KG1 (cell line): ENCODE measurements at places on chromosomes 3 and 15.

DNA sequence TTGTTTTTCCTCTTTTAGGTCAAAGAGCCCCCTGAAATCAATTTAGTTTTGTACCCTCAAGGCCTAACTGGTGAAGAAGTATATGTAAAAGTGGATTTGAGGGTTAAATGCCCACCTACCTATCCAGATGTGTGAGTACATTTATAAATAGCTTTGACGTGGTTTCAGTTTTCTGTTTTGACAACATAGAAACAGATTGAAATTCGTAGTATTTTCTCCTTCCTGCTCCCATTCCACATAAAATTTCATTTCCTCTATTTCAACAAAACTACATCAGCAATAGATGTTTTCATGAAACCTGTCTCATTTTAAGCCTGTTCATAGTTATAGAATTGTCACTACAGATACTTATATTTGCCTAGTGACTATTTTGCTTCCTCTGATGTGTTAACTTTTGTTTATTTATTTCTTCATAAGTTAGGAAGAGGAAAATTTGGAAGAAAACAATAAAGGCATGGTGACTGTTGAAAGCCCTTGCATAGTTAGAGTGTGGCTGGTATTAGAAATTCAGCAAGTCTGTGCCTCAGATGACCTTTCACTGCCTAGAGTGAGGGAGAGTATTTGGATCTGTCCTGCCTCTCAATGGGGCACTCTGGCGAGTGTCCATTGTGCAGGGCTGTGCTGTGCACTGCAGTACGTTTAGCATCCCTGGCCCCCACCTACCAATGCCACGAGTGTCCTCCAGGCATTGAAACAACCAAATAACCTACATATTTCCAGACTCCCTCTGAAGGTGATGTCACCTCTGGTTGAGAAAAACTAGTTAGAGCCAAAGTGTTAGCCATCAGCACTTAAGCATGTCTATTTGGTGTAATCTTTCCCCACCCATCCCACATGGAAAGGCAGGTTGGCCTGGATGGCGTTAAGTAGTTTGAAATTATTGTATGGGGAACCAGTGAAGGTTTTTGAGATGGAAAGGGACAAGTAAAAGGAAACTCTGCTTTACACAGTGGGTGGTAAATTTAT, 5.9 kb downstream of the EIF2AK4 start:
- DNase-seq: no peak

GRCh38 chr3:120928991-120929390, 21.0 kb downstream of the STXBP5L start:
- DNase-seq: no peak

DNA sequence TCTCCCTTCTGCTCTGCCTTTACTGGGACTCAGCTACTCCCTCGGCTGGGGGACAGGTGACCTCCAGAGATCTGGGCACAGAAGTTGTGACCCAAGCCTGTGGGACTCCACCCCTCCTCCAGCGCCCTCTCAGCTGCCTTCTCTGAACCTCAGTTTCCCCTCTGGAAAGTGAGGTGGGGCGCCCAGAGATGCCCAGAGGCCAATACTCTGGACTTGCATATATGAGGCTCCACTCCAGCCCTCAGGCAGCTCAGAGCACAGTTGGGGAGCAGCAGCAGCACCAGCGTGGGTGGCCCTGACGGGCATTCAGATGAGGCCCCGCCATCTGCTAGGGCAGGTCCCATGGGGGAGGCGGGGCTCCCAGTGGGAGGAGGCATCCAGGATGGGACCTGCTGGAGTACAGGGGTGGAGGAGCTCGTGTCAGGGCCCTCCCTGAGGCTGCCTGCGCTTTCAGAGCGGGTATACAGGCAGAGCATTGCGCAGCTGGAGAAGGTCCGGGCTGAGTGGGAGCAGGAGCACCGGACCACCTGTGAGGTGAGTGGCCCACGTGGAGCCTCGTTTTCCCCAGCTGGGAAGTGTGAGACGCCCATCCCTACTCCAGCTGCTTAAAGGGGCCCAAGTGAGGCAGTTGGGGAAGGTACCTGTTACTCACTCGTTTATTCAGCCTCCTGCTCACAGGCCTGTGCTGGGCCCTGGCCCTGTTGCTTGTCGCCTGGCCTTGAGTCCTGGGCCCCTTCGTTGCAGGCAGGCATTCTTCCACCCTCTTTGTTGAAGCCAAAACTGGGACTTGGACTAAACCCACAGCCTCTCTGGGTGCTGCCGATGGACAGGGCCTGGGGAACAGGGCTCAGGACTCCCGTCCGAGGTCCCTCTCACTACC, 35.4 kb downstream of the PSTPIP1 start:
- DNase-seq: no peak

DNA sequence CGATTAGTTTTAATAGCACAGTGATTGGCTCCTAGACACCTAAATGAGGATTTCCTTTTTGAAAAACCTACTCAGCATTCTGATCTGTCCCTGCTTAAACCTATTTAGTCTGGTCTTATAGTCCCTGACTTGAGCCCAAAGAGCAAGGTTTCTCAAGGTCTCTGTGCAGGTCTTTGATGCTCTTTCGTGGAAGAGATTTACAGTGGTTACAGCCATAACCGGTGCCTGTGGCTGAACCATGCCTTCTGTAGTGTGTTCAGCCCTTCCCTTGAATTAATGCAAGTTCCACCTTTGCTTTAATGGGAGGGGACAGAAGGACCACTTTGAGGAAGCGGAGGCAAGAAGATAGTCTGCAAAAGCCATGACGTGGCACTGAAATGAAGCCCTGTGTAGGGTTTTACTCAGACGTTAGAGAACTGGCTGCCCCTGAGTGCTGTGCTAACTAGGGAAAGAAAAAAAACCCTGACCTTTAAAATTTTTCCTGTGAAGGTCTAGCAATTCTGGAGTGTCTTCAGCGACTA, 43.0 kb downstream of the ZBTB38 start:
- no peak for DNase-seq

GRCh38 chr3:166013073-166013679, 176.0 kb upstream of the BCHE start:
- peak; percentile 39 for DNase-seq
